Caudate nucleus (tissue), 63 donors: ENCODE measurements at places on chromosomes 2 and 18.

DNA sequence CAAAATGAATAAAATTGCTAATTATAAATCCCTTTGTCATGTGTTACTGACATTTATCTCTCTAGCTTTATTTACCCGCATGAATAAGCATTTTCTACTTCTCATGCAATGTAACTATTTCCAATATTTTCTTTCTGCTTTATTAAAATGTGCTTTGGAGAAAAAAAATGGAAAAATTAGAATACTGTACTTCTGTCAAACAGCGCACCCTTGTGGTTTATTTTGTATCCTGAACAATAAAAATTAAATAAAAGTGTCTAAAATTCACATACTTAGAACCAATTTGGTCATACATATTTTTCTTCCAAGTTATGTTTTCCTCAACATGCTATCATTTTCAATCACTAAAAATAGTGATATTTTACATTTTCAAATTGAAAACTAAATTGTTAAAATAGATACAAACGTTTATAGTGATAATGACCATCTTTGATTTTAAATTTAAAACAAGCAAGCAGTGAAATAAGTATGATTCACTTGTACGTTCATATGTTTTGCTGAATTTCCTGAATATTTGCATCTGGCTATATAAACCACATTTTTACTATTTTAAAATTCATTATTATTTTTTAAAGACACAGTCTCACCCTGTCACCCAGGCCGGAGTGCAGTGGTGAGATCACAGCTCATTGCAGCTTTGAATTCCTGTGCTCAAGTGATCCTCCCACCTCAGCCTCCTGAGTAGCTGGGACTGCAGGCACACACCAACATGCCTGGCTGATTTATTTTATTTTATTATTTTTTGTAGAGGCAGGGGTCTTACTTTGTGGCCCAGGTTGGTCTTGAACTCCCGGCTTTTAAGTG, 95.9 kb upstream of the GRB14 start:
- DNase-seq = no peak

DNA sequence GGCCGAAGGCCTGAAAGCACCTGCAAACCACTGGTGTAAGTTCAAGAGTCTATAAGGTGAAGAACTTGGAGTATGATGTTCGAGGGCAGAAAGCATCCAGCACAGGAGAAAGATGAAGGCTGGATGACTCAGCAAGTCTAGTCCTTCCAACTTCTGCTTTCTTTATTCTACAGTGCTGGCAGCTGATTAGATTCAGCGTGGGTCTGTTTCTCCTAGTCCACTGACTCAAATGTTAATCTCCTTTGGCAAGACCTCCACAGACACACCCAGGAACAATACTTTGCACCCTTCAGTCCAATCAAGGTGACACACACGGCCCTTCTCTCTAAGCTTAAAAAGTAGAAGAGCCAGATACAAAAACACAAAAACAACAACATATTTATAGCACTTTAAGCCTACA, 43.4 kb downstream of the NMS start:
- DNase-seq = no peak

- no peak for DNase-seq
These were observed 249.8 kb downstream of the NBAS start for GRCh38 chr2:15311201-15311907.

GRCh38 chr2:207097278-207097677, 68.5 kb downstream of the KLF7 start:
- no peak for DNase-seq

DNA sequence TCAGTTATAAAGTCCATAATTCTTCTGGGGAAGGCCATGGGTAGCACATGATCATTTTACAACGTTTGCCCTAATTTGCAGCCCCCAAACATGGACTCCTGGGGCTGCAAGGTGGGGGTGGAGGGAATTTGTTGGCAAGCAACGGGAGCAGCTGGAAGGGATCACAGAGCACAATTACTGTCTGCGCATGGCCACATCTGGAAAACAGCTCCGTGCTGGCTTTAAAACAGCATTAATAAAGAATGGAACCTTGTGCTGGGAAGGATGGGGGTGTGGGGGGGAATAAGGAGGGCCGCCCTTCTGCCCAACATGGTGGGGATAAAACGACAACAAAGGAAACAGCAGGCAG, 60.9 kb upstream of the SLC14A2 start:
- no peak for DNase-seq

DNA sequence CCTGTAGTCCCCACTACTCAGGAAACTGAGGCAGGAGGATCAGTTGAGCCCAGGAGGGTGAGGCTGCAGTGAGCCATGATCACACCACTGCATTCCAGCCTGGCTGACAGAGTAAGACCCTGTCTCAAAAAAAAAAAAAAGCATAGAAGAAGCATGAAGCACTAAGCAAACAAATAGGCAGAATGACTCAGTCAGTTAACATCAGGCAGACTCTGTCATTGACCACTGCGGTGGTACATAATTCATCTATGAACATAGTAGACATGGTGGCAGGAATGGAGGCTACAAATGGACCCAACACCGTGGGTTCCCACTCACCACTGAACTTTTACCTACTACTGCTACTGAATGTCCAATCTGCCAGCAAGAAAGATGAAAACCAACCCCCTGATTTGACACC, 7.6 kb upstream of the ASXL2 start:
- no peak for DNase-seq

GRCh38 chr18:21629089-21629832, 17.1 kb downstream of the SNRPD1 start:
- no peak for DNase-seq

DNA sequence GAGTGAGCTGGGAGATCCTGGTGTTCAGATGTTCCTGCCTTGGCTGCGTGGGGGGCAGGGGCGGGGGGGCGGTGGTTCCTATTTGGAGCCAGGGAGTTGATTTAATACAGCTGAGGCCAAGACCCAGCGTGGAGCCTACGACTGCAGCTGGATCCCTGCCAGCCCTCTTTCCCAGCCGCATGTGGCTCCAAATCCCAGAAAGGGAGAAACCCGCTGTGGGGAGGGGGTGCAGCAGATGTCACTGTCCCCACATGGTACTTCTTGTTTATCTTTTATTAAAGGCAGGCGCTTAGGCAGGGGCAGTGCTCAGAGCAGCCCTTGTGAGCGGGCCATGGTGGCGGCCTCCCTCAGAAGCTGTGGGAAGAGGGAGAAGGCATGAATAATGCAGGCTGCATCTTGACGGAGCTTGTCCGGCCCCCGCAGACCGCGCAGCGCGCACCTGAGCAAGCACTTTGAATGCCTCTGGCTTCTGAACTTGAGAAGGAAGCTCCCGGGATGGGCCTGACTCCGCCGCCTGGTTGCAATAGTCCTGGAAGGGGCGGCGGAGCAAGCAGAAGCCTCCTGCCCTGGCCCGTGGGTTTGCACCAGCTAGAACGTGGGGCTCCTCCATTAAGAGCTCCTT, 112.1 kb downstream of the GLI2 start:
- DNase-seq = no peak

GRCh38 chr2:202589582-202589949, 45.2 kb upstream of the FAM117B start:
- DNase-seq = no peak

DNA sequence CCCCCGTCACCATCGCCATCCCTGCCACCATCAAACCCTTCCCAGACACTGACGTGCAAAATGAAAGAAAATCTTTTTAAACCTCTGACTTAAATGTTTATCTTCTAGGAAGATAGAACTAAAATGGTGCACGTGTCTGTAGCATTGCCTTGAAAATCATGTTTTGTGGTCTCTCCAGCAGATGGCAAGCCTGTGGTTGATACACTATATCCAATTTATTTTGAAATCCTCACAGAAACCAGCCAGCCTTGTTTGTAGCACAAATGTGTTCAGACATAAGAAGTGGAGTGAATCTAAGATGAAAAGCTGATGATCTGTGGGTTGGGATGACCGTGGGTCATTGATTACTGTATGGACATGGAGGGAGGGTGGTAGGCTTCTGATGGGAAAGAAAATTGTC, 436.2 kb upstream of the SMIM21 start:
- DNase-seq = no peak

DNA sequence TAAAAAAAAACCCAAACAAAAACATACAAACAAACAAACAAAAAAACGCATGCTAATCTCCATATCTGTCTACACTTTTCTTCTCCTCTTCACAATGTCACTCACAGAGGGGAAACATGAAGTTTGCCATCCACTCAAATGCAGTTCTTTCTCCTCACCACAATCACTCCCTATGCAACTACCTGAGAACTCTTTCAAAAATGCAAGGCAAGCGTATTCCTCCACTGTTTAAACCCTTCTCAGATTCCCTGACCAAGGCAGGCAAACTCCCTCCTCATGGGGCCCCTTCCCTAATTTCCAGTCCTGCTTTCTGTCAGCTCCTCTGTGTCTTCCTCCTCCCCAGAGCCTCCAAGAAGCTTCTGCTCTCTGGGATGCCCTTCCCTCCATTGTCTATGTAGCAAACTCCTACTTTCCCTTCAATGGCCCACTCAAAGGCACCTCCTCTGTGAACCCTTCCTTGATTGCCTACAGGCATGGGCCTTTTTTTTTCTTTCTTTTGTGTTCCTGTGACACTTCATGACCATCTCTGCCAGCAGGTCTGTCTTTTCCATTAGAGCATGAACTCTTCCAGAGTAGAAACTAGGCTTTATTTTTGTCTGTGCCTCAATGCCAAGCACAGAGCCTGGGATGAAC, 143.8 kb upstream of the SLC1A4 start:
- DNase-seq = no peak

DNA sequence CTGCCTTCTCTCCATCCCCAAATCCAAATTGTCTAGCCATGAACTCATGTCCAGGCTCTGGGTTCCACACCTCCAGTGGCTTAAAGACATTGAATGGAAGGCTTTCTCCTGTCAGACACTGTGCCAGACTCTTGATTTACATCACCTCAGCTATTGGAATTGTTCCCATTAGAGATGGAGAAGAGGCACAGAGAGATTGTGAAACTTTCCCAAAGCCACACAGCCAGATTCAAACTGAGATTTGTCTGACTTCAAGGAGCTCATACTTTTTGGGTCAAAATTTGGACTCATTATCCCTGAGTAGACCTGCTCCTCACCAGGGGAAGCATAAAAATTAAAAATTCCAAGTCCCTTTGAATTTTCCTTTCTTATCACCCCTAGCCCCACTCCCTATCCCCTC, 18.9 kb upstream of the MYO3B start:
- DNase-seq = no peak

GRCh38 chr2:127455566-127456493, 37.6 kb downstream of the PROC start:
- no peak for DNase-seq

- DNase-seq = no peak
These were observed 128.5 kb upstream of the SP5 start for GRCh38 chr2:170586571-170587095.

DNA sequence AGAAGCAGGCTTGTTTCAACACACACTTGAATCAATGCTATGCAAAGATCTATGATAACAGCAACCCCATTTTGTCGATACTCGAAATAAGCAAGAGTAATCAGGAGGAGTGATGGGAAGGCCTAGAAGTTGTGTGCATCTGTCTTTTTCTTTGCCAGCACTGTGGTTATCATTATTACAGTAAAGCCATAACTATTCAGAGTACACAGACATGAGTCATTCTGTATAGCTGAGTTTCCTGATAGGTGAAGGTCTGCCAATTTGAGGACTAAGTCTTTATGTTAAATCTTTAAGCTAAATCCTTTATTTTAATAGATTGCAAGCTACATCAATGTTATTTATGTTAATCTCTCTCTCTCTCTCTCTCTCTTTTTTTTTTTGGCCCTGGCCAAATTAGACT, 1344.4 kb upstream of the CELF4 start:
- no peak for DNase-seq

DNA sequence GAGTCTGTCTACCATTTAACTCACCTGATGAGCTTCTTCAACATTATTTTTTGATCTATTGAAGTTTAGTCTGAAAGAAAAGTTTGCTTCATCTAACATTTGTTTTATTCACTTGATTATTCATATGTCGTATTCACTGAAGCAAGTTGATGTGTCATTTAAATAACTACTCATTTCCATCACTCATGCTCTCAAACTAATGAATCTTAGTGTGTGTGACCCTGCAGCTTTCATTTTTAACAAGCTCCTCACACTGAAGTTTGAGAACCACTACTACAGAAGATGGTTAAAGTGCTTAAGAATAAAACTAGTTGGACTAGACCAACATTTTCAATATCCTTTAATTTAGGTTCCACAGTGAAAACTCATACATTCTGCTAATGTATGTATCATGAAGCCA, 1.8 kb upstream of the ABI2 start:
- no peak for DNase-seq

DNA sequence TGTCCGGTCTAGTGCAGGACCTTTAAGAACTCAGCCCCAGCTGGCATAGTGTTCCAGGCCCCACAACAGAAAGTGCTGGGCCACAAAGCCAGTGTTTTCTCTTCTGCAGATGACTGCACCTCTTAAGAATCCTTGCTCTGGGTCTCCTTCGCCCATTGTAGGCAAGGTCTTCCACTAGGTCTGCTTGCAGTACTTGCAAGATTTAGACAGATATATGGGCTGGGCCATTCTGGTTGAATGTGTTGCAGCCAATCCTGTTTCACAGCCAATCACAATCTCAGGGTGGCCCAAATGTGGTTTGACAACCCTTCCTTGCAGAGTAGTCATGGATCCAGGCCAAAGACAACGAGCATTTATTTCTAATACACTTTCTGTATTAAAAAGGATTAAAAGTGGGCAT, 13.1 kb upstream of the PIEZO2 start:
- DNase-seq = no peak

- no peak for DNase-seq
These were observed 487.2 kb upstream of the GCFC2 start for GRCh38 chr2:76197842-76198448.

- no peak for DNase-seq
These were observed 128.3 kb downstream of the AFF3 start for GRCh38 chr2:100013892-100014677.

GRCh38 chr18:5622905-5623304, 79.1 kb upstream of the EPB41L3 start:
- no peak for DNase-seq

GRCh38 chr2:128290356-128290755, 28.3 kb downstream of the HS6ST1 start:
- DNase-seq = no peak

DNA sequence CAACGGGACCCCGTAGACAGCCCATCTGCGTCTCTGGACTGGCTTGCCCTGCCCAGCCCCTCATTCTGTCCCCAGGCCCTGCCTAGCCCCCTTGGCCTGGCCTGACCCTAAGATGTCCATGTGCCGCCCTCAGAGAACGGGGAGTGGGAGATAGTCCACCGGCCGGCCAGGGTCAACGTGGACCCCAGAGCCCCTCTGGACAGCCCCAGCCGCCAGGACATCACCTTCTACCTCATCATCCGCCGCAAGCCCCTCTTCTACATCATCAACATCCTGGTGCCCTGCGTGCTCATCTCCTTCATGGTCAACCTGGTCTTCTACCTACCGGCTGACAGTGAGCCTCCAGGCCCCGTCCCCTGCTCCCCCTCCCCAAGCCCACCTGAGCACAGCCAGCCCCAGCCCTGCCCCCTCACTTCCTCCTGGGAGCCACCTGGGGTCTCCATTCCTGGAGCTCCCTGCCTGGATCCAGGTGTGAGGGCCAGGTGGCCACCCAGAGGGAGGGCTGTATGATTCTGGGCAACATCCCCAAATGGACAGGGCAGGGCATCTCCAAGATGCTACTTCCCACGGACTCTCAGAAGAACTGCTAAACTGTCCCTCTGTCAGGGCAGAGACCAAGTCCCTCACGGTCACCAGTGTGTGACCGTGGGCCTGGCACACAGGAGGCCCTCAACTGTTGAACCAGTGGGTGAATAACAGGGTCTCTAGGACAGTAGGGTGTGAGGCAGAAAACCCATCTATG, 4.0 kb downstream of the CHRND start:
- DNase-seq = no peak

- no peak for DNase-seq
These were observed 1354.9 kb downstream of the SUCLG1 start for GRCh38 chr2:83104202-83104601.

GRCh38 chr18:45626330-45627203, 11.3 kb downstream of the SLC14A2 start:
- no peak for DNase-seq
